ENCODE measurements at places on chromosomes 5 and 9.

- DNase-seq: no peak
These were observed 85.4 kb upstream of the CEP78 start for GRCh38 chr9:78150312-78150982.

GRCh38 chr9:37040508-37041127 lies 6.5 kb upstream of the PAX5 start:
- no peak for DNase-seq

DNA sequence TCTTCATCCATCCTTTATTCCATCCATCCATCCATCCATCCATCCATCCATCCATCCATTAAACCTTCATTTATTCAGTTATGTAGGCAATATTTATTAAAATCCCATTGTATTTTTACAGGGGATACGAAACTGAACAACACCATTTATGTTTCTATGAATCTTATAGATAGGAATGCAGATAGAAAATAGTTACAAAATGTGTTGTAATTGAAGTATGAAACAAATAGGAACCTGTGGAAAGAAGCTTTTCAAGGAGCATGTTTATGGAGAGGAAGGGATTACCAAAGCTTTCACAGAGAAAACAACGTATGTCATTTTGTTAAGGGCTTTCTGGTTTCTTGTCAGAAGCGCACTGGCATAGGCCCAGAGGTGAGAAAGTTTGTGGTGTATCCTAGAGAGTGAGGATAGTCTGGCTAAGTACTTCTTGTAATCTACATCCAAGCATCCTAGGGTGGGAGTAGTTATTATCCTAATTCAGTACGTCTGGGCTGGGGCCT lies 184.0 kb downstream of the CNTLN start:
- DNase-seq: no peak

DNA sequence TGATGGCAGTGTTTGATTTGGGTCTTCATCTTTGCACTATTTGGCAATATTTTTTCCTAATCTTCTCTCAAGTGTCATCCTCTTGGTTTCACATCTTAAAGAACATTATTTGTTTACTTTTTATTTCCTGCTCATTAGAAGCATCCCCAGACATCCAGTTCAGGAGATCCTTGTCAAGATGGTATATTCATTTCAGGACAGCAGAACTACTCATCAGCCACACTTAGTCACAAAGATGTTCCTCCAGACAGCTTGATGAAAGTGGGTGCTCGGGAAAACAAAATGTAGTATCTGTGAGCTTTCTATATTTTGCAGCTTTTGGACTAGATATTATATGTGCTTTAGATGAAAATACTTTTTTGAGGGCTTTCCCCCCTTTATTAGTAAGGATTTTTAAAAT lies 72.1 kb upstream of the SREK1 start:
- no peak for DNase-seq
